ENCODE measurements at places on chromosomes 16 and 17.
A peak's percentile ranks its signal among the peaks of the same experiment; 100 is the strongest.

- DNase-seq: no peak
Observed at GRCh38 chr17:38996660-38997337, 29.6 kb upstream of the FBXO47 start.

DNA sequence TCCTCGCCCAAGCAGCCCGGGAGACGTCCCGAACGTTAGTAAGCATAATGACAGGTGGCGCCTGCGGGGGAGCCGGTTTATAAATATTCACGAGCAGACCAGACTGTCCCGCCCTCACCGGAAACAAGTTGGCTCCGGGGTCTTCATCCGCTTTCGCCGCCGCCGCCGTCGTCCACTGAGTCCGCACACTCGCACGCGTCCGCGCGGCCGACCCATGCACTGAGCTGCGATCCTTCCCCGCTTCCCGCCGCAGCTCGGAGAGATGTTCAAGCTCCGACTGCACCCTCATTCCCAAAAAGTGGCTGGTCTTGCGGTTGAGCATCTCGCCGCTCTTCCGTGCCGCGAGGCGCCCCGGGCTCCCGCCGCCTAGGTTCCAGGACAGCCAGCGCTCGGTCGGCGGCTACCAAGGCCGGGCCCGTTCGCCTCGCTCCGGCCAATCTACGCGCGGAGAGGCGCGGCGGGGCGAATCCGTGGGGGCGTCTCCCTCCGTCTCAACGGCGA, 385 bp downstream of the CFAP119 start:
- no peak for DNase-seq

GRCh38 chr17:281365-281999, 71.1 kb downstream of the RPH3AL start:
- DNase-seq: no peak

- DNase-seq: no peak
Observed at GRCh38 chr17:80363518-80364090, 51.4 kb upstream of the ENDOV start.

DNA sequence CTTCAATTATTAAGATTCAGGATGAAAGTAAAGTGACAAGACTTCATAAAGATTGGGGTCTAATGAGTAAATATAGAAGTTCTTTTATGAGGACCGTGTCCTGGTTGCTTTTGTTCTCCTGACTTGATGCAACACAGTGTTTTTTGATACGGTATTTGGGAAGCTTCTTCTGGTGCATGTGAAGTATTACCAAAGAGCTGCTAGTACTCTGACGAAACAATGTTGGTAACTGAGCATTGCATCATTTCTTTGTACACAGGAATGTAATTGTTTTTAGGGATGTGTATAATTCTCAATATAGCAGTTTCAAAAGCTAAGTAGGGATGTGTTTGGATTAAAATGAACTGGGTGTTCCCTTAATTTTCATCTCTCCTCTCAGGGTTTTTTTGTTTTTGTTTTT, 15.9 kb downstream of the KPNB1 start:
- DNase-seq: no peak

DNA sequence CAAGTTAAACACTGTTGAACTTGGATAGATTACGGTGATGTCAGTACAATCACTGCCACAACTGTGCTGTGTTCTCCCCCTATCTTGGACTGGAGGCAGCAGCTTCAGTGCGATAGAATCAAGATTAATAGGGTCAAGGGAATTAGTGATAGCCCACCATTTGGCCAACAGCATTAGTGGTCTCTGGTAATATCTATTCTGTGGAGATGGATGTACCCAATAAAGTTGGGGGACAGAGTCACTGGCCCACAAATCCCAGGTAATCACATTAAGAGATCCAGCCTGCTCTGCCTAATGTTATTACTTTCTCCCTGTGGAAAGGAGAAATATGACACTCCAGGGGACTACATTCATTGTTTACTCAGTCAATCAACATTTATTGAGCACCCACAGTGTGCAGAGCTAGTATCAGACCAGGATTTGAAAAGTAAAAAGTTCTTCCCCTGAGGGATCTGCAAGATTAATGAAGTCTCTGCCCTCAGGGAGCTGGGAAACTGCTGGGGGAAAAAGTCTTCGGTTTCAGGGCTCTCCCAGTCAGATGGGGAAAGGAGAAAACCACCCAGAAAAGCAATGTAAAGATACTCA, 23.6 kb upstream of the ATP5MC1 start:
- DNase-seq: no peak

- DNase-seq: no peak
Observed at GRCh38 chr17:5931616-5932015, 138.6 kb upstream of the WSCD1 start.

DNA sequence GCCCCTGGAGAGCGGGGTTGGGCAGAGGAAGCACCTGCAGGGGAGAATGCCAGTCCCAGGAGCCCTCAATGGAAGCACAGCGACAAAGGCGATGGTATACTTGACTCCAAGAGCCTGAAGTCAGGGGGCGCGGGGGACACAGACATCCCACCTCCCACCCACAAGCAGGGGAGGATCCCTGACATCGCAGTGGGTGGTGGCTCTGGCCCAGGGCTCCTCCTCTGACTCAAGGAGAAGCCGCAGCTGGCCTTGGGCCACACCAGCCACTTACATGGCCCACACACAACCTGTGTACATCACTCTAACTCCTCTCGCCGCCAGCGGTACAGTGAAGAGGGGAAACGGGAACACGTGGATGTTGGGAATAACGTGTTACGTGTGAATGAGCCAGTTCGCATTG, 44.3 kb downstream of the FZD2 start:
- no peak for DNase-seq

GRCh38 chr16:22330326-22330725, 33.1 kb downstream of the POLR3E start:
- no peak for DNase-seq

DNA sequence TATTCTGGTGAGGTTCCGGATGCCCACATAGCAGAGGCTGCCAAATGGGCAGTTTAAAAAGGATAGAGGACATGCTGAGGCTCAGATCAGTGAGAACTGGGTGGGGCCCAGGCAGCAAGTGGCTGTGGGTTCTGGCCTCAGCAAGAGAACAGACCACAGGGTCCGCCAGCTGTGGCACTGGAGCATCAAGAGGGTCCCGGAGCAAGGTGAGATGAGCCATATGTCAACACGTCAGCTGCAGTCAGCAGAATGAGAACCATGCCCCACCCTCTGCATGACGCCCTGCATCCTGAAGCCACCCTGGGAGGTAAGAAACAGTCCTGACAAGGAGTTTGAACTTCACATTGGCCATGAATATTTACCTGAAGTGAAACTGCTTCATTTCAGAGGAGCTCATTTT, 20.1 kb upstream of the CCL5 start:
- DNase-seq: no peak

DNA sequence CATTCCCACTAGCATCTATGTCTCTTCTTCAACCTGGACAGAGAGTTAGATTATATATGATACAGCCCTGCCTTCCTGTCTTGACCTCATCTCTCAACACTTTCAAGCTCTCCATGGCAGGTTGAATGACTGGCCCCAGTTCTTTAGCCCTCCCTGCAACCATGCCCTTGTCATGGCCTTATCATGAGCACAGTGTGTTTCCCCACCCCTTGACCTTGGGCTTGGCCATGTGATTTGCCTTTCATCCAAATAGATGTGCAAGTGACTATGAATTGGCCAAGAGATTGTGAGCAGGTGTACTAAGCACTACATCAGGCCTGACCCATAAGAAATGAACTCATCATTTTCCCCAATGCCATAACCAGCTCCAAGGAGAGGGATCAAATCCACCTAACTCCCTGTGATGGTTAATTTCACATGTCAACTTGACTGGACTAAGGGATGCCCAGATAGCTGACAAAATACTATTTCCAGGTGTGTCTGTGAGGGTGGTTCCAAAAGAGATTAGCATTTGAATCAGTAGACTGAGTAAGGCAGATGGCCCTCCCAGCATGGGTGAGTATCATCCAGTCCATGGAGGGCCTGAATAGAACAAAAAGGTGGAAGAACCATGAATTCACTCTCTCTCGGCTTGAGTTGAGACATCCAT, 97.4 kb downstream of the SLC39A11 start:
- DNase-seq: no peak

- peak; percentile 78 for DNase-seq
Observed at GRCh38 chr17:3845621-3846436, at the start of gene NCBP3. NCBP3 (minus strand) TSS chr17:3846246; CDS start chr17:3846223, 23 bp downstream.

GRCh38 chr16:8571061-8571596, 19.2 kb downstream of the TMEM114 start:
- no peak for DNase-seq

GRCh38 chr16:85910854-85911247, 11.9 kb downstream of the IRF8 start:
- no peak for DNase-seq

DNA sequence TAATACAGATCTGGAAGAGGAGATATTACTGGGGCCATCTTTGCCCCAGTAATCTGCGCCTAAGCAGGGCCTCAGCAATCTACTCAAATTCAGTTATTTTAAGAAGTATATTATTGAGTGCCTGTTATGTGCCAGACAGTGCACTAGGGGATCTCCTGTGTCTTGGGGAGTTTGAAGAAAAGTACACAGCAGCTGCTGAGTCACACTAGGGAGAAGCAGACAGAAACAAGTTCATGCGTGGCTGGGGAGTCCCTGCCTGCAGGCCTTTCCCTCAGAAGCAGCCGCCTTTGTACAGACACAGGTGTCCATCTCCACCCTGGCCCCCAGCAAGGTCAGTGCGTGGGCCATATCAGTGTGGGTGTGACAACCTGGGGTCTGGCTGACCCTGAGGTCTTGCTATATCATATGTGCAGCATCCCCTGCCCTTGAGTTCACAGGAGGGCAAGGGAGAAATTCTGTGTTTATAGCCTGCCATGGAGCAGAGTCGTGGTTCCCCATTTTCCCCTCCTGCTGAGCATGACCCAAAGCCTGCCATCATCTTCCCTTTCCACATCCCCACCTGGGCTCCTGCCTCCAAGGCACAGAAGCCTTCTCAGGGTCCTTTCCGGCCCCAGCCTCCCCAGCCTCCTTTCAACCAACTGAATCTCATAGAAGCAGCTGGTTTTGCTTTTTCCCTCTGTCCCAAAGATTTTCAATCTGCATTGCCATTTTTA, 229.9 kb upstream of the SDK2 start:
- no peak for DNase-seq

DNA sequence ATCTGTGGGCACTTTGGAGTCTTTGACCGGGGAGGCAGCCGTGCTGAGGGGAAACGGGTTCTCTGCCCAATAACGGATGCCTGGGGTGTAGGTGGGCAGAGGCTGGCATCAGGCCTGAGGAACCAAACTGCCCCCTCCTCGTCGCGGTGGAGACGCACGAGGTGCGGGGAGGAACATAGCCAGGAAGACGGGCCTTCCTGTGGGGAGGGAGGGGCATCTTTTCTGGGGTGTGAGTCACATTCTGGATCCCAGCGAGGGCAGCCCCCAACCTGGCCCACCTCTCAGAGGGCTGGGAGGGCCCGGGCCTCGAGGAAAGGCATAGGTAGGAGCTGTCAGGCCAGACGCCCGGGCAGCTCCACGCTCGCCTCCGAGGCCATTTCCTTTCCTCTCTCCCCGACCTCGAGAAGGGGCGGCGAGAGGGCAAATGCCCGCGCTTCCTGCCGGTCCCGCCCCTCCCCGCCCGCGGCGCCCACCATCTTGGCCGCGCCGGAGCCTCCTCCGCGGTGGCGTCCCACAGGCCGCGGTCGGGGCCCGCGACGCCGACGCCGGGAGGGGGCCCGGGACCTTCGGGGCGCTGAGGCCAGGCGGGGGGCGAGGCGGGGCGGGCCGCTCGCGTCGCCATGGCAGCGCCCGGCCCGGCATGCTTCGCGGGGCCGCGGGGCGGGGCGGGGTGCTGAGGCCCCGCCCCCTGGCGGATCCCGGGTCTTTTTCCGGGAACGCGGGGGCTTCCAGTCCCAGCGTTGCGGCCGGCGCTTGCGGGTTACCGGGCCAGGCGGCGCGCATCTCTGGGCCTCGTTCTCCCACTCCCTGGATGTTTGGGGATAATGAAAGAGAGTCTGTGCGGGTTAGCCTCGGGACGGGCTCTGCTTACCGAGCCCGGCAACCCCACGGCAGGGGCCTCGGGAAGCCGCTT, 13.2 kb downstream of the RAI1 start:
- peak; percentile 61 for DNase-seq

DNA sequence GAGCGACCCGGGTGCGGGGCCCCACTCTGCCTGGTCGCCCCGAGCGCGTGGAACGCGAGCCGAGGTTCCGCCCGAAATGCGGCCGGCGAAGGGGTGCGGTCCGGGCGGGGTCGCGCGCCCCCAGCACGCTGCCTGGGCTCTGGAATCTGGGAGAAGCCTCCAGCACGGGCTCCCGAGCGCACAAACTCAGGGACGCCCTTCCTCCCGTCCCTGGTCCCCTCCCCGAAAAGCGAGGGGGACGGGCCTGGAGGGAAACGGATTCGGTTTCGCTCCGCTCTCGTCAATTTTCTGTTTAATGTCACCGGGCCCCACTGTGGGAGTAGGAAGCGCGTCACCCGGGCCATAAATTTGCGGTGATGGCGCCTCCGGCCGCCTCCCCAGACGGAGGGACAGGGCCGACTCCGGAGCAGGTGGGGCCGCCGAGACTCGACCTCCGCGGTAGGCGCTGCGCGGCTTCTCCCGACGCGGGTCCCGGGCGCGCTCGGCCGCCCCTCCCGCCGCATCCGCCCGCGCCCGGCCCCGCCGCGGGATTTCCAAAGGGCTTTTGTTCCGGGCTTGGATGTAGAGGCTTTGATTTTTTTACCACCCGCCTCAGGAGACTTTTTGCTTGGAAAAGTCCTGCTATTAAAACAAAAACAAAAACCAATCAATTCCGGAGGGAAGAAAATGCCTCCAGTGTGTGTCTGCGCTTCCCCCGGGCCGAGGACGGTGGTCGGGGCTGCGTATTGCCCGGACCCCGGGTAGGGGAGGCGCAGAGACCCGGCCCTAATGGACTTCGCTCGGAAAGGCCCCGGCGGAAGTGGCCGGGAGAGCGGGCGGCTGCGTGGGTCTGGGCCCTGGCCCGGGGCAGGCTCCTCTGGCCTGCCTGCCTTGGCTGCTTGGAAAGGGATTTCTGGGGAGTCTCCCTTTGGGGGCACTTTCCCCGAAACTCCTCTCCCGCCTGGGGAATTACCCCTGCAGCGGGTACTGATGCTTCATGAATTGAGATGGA, 7.9 kb upstream of the BAHCC1 start:
- no peak for DNase-seq

GRCh38 chr17:77126519-77126918, 14.2 kb upstream of the SEC14L1 start:
- DNase-seq: no peak

DNA sequence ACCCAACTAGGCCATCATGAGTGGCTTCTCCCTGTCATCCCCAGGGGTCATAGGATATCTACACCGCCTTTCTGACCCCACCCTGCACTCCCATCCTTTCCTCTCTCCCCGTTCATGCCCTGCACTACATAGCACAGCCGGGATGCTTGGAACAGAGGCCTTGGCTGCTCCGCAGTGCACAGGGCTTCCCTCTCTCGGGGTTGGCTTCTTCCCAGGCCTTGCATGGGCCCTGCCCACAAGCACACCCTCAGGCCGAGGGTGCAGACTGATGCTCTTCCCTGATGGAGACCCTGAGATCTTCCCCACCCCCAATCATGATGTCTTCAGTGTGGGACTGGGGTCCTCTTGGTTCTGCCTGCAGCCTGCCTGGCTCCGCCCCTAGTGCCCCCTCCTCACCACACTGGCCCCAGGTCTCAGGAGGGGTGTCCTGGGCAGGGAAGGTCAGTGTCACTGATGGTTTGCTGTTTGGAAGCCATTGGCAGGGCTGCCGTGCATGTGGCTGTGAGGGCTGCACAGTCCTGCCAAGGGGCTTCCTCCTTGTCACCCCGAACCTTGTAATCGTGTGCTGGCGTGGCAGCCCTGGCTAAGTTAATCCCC, 14.3 kb upstream of the NAGLU start:
- no peak for DNase-seq

- no peak for DNase-seq
Observed at GRCh38 chr17:56300144-56300543, 146.9 kb downstream of the ANKFN1 start.

GRCh38 chr17:1474402-1475189, 17.9 kb downstream of the MYO1C start:
- no peak for DNase-seq
